ENCODE measurements at places on chromosomes 7 and 10.

DNA sequence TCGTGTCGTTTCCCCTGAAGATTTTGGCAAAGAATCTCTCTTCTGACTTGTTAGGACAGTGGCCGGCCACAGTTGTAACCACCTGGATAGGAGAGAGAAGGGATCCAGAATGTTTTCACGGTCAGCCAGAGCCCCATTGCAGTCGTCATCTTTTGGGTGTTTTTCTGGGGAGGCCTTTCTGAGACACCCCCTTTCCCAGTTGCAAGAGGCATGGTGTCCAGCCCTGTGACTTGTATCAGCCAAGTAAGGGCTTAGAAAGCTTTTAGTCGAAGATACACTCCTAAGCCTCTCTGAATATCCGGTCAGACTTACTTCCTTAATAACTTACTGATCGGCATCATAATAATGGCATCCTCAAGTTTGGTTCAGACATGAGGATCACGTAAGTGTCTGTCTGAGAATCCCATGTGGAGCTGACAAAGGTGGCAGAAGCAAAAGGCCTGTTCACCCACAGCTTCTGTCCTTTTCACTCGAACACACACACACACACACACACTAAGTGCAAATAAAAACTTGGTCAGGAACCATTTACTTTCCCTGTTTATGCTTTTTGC lies 435.7 kb upstream of the GALNT17 start:
- DNase-seq, result no peak

GRCh38 chr10:89053555-89053954 lies 63.0 kb downstream of the FAS start:
- DNase-seq, result no peak

GRCh38 chr7:90455163-90456030 lies 14.0 kb upstream of the PTTG1IP2 start:
- no peak for DNase-seq

- DNase-seq, result no peak
These were observed 9.2 kb downstream of the DNA2 start for GRCh38 chr10:68462536-68462935.

- no peak for DNase-seq
These were observed 6.2 kb downstream of the GATA3 start for GRCh38 chr10:8060704-8061121.

- DNase-seq, result no peak
These were observed 2.5 kb upstream of the LFNG start for GRCh38 chr7:2517026-2517425.

GRCh38 chr7:47371733-47372368 lies 210.1 kb downstream of the TNS3 start:
- no peak for DNase-seq

- peak; percentile 25 for DNase-seq
These were observed 717 bp downstream of the CNPY4 start for GRCh38 chr7:100119970-100120732.

GRCh38 chr10:61898435-61898778 lies 3.1 kb upstream of the ARID5B start:
- DNase-seq, result no peak

GRCh38 chr7:158124671-158125079 lies 462.9 kb downstream of the PTPRN2 start:
- DNase-seq, result no peak

DNA sequence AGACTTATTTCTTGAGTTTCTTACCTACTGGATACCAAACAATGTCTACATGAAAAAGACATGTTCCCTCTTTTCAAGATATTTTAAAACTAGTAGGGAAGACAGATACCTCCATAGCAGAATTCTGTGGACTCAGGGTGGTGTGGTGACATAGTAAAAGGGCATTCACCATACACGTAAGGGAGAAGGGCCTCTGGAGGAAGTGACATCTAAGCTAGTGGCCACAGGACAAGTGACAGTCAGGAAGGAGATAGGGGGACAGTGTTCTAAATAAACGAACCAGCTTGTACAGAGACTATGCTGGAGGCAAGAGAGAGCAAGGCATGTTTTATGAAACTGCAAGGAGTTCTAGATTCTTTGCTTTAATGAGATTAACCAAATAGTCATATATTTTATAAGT lies 321.7 kb upstream of the LRGUK start:
- DNase-seq, result no peak

DNA sequence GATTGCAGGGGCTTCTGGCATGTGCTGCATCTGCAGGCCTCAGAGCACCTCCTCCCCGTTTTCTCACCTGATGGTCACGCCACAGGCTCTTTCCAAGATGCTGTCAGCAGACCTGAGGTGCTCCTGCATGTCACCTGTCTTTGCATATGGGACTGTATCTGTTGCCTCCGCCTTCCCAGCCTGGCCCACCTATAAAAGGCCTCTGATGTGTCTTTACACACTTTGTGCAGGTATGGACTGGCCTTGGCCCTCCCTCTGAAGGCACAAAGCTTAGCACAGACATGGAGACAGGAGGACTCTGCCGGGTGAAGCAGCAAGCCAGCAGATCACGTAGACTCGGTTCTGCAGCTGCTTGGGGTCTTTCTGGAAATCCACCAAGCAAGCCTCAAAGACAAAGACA lies 220.9 kb upstream of the PPP2R2D start:
- no peak for DNase-seq

DNA sequence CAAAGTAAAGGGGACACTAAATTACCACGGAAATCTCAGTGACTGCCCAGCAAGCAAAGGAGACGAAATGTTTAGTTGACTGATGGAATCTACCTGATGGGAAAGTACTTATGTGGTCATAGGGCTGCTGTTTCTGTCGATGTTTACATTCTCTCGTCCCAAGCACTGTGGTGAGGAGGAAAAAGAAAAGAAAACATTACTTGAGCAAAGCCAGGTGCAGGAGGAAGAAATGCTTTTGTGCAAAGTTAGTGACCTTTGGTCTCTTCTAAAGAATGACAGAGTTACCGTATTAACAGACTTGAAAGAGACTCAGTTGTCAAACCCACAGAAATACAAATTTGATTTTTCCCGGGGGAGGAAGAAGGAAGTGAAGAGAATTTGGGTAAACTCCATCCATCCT lies 43.3 kb upstream of the FMC1 start:
- no peak for DNase-seq

DNA sequence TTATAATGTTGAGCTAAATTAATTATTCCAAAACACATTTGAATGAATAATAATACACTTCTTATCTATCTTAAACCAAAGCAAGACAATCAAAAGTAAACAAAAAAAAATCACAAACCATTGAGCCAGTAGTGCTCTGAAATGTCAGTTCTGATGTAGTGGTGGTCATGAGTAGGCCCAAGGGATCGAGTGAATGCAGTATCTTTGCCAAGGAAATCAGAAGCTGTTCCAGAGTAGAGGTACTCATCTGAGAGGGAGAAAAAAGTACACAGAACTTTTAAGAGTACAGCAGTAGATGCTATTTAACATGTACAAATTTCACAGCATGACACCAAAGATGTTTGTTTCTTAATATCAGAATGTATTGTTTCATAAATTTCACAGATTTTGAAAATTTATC lies 121.5 kb downstream of the SEMA3D start:
- no peak for DNase-seq

DNA sequence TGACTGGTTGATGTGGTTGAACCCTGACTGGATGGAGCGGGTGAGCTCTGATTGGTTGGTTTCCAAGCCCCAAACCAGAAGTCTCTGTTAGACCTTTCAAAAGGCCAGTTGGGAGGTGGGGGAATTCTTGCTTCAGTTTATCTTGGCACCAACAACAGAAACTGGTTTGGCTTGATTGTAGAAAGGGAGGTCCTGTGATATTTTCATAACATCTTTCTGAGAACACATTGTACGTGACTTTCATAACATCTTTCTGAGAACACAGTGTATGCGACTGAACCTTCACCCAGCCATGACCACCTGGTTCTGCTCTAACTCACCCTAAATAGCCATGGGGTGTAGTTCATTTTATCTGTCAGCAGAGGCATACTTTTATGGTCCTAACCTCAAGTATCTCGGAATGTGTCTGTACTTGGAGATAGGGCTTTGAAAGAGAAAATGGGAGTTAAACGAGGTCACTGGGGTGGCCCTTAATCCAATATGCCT lies 88.3 kb downstream of the GALNT17 start:
- no peak for DNase-seq

- no peak for DNase-seq
These were observed 403 bp upstream of the ENO4 start for GRCh38 chr10:116848944-116849247.

GRCh38 chr10:123205041-123205440 lies 50.8 kb downstream of the BUB3 start:
- DNase-seq, result no peak

GRCh38 chr7:44273681-44274622 lies 51.4 kb downstream of the CAMK2B start:
- no peak for DNase-seq

DNA sequence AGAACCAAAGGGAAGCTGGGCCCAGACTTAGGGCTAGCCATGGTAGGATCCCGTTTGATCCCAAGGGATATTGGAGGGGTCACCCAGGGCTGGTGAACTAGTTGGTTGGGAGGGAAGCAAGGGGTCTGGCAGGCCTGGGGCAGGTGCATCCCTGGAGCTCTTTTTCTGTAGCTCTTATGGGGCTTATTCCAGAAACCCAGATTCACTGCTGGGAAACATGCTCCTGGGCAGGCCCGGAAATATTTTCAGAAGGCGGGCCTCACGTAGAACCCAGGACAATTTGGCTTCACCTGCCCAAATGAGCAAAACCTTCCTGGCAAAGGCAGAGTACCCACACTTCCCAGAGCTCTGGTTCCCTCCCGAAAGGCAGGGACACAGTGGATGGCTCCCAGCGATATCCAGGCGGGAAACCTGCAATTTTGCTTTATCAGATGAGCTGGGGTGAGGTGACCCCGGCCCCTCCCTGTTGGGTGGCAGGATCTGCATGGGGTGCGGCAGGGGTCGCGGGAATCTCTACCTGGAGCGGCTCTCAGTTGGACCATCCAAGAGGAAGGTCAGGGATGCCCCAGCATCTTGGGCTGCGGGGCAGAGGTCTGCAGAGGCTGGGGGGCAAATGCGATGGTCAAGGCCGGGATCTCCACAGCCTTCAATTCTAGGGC lies 533.9 kb downstream of the TCERG1L start:
- no peak for DNase-seq

GRCh38 chr10:107497024-107497423 lies 332.5 kb upstream of the SORCS1 start:
- no peak for DNase-seq

- no peak for DNase-seq
These were observed 182.6 kb upstream of the FAM3C start for GRCh38 chr7:121578669-121579068.

DNA sequence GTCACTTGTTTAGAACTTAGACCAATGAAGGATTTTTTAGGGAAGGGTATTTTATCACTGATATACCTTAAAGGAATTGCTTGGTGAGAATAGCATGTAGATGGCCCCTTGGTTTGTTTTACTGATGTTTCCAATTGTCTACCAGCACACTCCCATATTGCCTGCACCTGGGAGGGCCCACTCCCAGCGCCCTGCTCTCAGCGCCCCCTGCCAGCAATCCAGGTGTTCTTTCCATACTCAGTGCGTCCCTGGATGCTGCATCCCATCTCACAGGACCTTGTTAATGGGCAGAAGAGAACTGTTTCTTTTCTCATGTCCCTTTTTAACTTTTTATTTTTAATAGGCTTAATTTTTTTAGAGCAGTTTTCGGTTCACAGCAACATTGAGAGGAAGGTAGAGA lies 24.1 kb upstream of the SFRP5 start:
- no peak for DNase-seq

All from stimulated activated CD8-positive, alpha-beta memory T cell treated with anti-CD3 and anti-CD28 coated beads, Interleukin-4, amount 100 ng/mL, for 1 hour (primary cell).